ENCODE measurements at places on chromosomes 1 and 21.
A peak's percentile ranks its signal among the peaks of the same experiment; 100 is the strongest.

DNA sequence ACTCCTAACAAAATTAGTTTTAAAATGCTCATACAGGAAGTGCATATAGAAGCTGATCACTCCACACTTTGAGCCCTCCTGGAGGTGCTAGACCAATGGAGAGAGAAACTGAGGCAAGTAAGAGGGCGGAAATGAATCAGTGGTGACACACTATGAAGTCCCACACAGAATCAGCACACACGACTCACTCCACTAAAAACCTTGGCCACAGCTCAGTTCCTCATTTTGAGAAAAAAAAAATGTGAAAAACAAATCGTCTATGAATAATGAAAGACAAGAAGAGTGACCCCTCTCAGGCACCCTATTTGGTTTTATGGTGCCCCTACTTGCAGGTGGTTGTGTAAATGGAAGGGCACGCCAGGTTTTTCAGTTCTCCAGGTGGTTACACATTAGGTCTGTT, 675.1 kb upstream of the BRINP3 start:
- DNase-seq, result no peak

DNA sequence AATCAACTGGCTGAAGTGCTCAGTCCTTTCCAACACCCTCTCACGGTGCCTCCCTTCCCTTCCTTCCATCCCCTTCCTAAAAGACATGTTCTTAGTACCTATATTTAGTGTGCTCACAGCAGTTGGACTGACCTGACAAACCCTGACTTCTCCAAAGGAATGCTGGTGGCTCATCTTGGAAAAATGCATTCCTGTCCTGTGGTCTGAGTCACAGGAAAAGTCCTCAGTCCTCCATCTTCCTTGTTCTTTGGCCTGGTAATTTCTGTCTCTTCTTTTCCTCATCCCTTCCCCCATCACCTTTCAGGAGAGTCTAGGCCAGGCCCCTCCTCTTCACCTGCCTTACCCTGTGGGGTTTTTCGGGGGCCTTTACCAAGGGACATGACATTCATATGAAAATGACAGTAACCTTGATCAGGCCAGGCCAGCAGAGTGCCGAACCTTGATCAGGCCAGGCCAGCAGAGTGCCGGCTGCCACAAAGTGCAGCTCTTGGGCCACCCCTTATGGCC, 7.2 kb downstream of the ATP1B1 start:
- DNase-seq, result no peak

- DNase-seq, result no peak
Measured at GRCh38 chr1:10213186-10213705, 2.9 kb downstream of the KIF1B start.

DNA sequence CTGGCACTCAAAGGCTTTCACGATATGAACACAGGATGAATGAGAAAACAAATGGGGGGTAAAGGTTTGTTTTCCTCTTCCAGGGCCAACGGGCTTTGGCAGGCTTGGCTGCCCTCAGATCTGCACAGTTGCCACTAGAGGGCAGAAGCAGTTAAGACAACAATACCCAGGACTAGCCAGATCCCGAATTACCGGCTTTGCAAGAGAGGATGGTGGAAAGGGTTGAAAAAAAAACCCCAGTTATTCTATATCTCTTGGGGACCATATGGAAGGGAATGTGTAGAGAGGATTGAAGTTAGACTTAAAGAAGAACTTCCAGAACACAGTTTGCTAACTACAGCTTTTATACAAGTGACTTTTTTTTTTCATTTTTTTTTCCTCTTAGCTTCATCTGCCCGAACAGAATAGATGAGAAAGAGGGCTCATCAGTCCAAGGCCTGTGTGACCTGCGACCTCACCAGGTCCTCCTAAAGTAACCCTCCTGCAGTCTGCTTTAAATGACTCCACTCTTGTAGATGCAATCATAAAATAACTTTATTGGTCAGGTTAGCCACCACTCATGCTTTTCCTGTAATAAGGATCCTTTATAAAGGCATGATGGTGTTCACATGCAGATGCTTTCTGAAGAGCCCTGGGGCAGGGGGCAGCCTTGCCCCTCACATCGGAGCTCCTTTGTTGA, 10.7 kb downstream of the FMOD start:
- peak; percentile 74 for DNase-seq

DNA sequence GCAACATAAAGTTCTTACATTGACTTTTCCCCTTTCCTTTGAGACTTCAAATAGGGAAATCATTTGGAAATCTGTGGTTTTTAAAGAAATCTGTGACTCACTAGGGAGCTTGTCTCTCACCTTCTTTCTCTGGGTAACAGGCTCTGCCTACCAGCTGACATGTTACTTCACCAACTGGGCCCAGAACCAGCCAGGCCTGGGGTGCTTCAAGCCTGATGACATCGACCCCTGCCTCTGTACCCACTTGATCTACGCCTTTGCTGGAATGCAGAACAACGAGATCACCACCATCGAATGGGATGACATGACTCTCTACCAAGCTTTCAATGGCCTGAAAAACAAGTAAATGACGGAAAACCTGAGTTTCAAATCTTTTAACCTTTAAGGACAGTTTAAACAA, 9.2 kb upstream of the CHIA start:
- DNase-seq, result no peak

DNA sequence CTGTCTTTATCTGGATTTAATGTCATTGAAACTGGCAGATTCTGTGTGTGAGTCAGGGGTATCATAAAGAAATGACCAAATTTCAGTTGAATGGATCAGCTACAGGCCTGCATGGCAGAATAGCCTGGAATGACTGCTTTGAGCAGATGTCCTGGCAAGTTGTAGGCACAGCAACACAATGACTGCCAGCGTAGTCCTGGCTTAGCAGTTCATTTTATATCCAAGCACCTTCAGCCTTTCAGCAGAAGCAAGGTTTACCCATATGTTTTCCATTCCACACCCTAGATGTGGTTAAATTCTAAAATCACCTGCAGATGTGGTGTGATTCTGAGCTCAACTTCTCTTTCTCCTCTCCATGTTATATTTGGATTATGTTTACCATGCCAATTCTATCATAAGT, 22.3 kb upstream of the PTGFR start:
- DNase-seq, result no peak

- DNase-seq, result peak; percentile 72
Measured at GRCh38 chr1:43558346-43558841, 27.7 kb downstream of the PTPRF start.

DNA sequence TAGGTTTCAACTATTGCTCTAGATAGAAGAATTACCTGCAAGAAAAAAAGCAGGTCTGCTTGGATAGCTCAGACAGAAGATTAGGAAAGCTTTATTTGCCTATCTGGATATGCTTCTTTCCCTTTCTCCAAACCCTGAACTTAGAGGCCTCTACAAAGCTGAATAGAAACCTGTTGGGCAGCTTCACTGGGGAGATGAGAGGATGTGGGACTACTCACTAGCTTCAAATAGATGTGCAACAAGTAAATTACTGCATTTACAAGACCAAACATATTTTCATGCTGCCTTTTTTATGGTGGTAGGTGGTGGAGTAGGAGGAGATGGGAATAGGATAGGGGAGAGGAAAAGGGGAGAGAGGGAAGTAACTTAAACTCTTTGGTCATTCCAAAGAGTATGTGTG, 6.4 kb downstream of the CLCA2 start:
- no peak for DNase-seq

DNA sequence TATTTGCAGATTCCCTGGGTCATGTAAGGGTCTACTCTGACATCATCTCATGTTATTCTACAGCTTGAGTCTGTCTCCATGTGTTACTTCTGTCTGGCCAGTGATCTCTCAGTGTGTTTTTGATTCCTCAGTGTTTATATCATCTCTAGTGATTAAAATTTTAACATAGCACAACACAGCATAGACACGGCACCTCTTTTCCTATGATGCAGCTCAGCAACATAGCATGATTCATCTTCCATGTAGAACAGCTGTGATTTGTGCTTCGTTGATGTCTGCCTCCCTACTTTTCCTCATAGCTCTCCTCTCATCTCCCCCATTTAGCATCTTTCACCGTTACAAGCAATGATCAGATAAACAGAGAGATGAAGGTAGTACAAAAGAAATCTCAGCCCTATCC, 163.9 kb upstream of the DPT start:
- DNase-seq, result no peak

DNA sequence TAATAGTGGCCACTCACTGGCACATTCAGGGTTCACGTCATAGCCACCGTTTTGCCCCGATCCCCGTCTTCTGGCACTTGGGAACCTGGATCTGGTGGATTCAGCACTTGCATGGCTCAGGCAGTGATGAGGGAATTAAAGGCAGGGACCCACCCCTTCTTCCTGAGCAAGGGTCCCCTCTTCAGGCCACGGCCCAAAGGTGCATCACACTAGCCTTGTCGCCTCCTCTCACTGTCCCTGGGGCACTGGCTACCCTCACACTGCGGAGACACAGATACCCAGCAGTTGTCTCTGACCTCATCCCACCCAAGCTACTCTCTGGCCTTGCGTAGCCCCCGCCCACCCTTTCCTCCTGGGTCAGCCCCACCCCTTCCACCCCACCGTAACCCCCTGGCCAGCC, 19.9 kb upstream of the LDLRAP1 start:
- peak; percentile 55 for DNase-seq

GRCh38 chr1:182191381-182192115, 130.0 kb upstream of the ZNF648 start:
- DNase-seq, result no peak

- DNase-seq, result no peak
Measured at GRCh38 chr21:28421716-28422524, 570.8 kb downstream of the LTN1 start.

DNA sequence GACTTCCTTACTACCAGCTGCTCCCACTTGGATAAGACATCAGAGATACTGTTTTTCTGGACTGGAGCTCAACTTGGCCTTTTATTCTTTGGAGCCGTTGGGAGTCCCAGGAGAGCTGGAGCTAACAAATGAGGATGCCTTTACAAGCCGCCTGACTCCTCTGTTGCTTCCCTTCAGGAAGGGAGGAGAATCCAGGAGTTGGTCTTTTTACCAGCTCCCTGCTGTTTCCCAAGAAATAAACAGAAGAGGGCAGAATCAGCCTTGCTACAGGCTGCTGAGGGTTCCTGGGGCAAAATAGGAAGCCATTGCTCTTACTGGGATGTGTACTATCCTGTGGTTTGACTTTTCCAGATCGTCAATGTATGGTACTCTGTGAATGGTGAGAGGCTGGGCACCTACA, 1.5 kb downstream of the EIF3I start:
- no peak for DNase-seq
